Natural killer cell (primary cell): ENCODE measurements at places on chromosomes 12 and 14. TPM values are rescaled to one million over a fixed set of nuclear protein-coding genes. Genes with fewer than 3 reads are reported as not detected.

Gene PDE3A
- 0.27 TPM for total RNA-seq

DNA sequence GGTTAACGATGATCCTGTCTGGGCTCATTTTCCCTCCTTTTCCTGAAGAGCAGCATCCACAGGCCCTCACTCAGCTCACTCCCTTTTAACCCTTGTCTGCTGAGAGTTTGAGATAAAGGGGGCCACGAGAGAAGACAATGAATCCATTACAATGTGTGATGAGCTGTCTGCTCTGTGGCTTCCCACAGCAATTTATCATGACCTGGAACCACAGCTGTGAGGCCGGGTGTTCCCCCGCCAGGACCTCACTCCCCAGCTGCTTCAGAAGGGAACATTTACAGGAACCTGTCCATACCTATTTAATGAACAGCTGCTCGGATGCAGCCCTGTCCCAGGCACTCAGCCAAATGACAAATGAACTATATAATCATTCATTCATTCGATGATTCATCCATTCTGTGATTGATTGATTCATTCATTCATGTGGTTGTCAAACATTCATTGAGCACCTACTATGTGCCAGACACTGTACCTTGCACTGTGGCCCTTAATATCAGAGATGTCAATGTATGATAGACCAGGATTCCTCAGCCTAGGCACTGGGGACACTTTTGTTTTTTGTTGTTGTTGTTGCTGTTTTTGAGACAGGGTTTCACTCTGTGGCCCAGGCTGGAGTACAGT lies 18.5 kb upstream of the P2RX7 start:
- DNase-seq = no peak
- H3K4me3 ChIP-seq = no peak overlapping the region
- no peaks in the 10 kb centered on the region for H3K4me1 ChIP-seq
- H3K36me3 ChIP-seq = no peaks in the 10 kb centered on the region
- H3K27me3 ChIP-seq = no peaks in the 10 kb centered on the region

GRCh38 chr14:67567654-67568053 lies 32.4 kb downstream of the PIGH start:
- H3K27me3 ChIP-seq = no peaks in the 10 kb centered on the region
- no peaks in the 10 kb centered on the region for H3K4me1 ChIP-seq
- no peak for DNase-seq
- H3K27ac ChIP-seq = no peak overlapping the region
- no peaks in the 10 kb centered on the region for H3K36me3 ChIP-seq

- H3K27ac ChIP-seq = no peak overlapping the region
- H3K36me3 ChIP-seq = no peaks in the 10 kb centered on the region
- H3K27me3 ChIP-seq = no peaks in the 10 kb centered on the region
- H3K4me3 ChIP-seq = no peak overlapping the region
- DNase-seq = no peak
Observed at GRCh38 chr14:32413967-32414640, 85.0 kb downstream of the AKAP6 start.

Gene KRT71
- total RNA-seq = not detected

DNA sequence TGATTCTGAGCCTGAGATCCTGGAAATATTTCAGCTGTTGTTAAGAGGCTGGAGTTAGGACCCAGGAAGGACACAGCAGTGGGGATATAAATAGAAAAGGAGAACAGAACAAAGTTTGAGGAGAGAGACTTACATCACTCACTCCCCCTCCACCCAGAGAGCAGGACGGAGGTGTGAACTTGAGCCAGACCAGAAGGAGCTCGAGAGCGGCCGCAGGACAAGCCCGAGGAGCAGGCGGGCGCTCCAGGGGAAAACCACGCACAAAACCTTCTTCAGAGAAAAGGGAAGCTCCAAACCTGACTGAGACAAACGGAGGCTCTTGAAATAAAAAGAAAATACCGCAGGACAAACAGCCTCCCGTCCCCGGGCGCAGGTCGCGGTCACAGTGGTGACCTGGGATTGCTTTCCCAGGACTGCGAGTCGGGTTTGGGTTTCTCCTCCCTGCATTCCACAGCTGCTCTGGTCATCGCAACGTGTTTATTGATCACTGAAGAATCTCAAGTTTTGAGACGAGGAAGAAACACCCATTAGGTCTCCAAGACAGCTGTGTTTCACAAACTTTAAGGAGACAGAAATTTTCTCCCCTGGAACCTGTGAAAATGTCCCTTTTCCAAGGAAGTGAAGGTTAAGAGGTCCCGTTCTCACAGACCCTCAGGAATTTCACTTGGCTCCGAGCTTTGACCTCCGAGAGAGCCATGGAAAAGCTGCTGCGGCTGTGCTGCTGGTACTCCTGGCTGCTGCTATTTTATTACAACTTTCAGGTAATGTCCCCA lies at the start of gene ADGRD1:
TSS of gene ADGRD1 (plus strand) at position 137 of the 773 bp plus-strand sequence. CDS start at position 696, 559 bp downstream.
- H3K27ac ChIP-seq = no peak within 1 kb of the TSS
- DNase-seq = no peak
- peaks cover 10% of the 10 kb centered on the region for H3K4me1 ChIP-seq
- H3K4me3 ChIP-seq = no peak within 1 kb of the TSS
- no peaks in the 10 kb centered on the region for H3K36me3 ChIP-seq
- H3K27me3 ChIP-seq = no peaks in the 10 kb centered on the region

DNA sequence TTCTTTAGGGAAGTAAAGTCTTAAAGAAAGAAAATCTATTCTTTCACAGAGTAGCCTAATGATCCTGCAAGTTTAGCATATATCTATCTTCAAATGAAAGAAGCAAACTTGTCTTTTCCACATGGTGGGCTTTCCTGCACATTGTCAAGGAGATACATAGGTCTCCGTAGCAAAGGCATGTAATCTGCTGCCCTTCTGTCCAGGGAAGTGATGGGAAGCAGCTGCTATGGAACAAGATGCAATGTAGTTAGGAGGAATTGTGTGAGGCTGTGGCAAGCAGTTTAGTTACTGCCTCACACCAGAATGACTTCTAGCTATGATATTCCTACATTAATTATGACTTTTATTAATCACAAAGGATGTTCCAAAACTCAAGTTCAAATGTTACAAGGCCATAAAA lies 174.4 kb downstream of the PDZRN4 start:
- H3K27ac ChIP-seq = no peak overlapping the region
- no peak for DNase-seq
- no peak overlapping the region for H3K4me3 ChIP-seq
- H3K4me1 ChIP-seq = no peaks in the 10 kb centered on the region
- no peaks in the 10 kb centered on the region for H3K36me3 ChIP-seq

DNA sequence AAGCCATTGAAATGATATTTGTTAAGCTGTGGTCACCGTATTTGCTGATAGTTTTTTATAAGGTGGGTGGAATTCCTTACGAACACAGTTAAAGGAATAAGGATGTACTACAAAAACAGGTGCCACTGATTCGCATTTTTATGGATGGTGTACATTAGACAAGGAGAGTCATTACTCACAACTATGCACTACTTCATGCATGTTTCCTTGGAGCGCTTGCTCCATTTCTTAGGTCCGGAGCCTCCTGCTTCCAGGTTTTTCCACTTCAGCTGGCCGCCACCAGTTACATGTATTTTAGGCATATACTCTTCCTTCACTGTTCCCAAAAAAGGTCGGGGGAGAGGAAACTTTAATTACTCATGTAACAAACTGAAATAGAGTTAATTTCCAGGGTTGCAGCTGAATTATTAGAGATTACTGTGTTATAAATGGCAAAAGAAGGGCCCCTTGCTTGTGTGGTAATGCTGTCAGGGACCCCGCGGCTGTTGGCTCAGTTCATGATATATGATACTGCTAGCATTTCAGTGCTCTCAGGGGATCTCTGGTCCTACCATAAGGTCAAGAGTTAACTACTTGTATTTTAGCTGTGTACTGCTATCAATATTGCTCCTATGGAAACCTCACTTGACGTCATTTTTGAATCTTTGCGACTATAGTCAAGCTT lies 454.7 kb downstream of the NPAS3 start:
- H3K4me1 ChIP-seq = no peaks in the 10 kb centered on the region
- no peak overlapping the region for H3K27ac ChIP-seq
- no peak overlapping the region for H3K4me3 ChIP-seq

- H3K4me3 ChIP-seq = no peak overlapping the region
- no peak overlapping the region for H3K27ac ChIP-seq
- H3K27me3 ChIP-seq = peaks cover 6% of the 10 kb centered on the region
- DNase-seq = no peak
Observed at GRCh38 chr14:51575349-51576116, 76.2 kb upstream of the FRMD6 start.

GRCh38 chr14:98954349-98955000 lies 317.5 kb downstream of the BCL11B start:
- H3K4me1 ChIP-seq = no peaks in the 10 kb centered on the region
- H3K4me3 ChIP-seq = no peak overlapping the region
- no peak overlapping the region for H3K27ac ChIP-seq
- no peaks in the 10 kb centered on the region for H3K36me3 ChIP-seq
- H3K27me3 ChIP-seq = no peaks in the 10 kb centered on the region
- DNase-seq = no peak

GRCh38 chr12:104733717-104734175 lies 224.3 kb downstream of the SLC41A2 start:
- no peak overlapping the region for H3K4me3 ChIP-seq
- peak; percentile 53 for DNase-seq
- H3K36me3 ChIP-seq = no peaks in the 10 kb centered on the region

DNA sequence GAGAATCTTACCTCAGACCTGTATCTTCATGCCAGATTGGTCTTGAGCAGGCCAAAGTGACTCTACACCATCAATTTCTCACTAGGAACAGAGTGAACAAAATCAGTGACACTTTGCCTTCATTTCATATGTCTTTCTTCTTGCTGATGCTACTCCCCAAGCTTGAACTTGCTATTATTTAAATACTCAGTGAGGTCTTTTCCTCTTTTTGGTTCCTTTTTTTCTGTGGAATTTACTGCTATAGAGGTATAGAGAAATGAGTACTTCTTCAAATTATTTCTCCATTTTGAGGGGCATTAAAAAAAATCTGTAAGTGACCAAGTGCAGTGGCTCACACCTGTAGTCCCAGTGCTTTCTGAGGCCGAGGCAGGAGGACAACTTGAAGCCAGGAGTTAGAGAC lies at the start of gene GPR33:
TSS of gene GPR33 (minus strand) at position 154 of the 400 bp plus-strand sequence. CDS start 4,074 bp downstream, outside the sequence.
- no peak for DNase-seq
- H3K36me3 ChIP-seq = no peaks in the 10 kb centered on the region
- no peak within 1 kb of the TSS for H3K27ac ChIP-seq
- no peak within 1 kb of the TSS for H3K4me3 ChIP-seq
- peaks cover 7% of the 10 kb centered on the region for H3K4me1 ChIP-seq

DNA sequence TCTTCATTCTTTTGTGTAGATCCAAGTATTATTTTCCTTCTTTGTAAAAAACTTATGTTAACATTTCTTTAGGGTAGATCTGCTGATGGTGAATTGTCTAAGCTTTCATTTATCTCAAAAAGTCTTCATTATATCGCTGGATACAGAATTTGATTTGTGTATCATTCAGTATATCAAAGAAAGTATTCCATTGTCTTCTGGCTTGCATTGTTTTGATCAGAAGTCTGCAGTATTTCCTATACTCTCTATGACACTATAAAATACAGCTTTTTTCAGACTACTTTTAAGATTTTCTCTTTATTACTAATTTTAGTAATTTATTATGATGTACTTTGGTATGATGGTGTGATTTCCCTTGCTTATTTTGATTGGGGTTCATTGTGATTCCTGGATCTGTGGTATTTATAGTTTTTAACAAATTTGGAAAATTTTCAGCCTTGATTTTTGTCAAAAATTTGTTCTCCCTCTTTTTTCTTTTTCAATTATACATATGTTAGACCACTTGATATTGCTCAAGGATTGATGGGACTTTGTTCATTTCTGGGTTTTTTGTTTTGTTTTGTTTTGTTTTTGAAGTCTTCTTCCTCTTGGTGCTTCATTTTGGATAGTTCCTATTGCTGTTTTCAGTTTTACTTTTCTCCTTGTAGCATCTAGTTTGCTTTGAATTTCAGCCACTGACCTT lies 176.5 kb downstream of the ZFP36L1 start:
- no peaks in the 10 kb centered on the region for H3K4me1 ChIP-seq
- no peaks in the 10 kb centered on the region for H3K36me3 ChIP-seq
- no peak for DNase-seq
- no peak overlapping the region for H3K27ac ChIP-seq
- H3K27me3 ChIP-seq = no peaks in the 10 kb centered on the region

GRCh38 chr14:72891666-72892102 lies 2.2 kb downstream of the DPF3 start:
- H3K36me3 ChIP-seq = no peaks in the 10 kb centered on the region
- H3K27ac ChIP-seq = no peak overlapping the region
- peak overlapping the region; percentile 50 for H3K4me3 ChIP-seq
- no peak for DNase-seq
- H3K4me1 ChIP-seq = peaks cover 28% of the 10 kb centered on the region

- no peak for DNase-seq
- H3K27me3 ChIP-seq = no peaks in the 10 kb centered on the region
- H3K27ac ChIP-seq = no peak overlapping the region
- no peaks in the 10 kb centered on the region for H3K4me1 ChIP-seq
Observed at GRCh38 chr14:49508124-49508523, 78.1 kb downstream of the RPS29 start.

Gene HSPB8
- not detected for total RNA-seq

DNA sequence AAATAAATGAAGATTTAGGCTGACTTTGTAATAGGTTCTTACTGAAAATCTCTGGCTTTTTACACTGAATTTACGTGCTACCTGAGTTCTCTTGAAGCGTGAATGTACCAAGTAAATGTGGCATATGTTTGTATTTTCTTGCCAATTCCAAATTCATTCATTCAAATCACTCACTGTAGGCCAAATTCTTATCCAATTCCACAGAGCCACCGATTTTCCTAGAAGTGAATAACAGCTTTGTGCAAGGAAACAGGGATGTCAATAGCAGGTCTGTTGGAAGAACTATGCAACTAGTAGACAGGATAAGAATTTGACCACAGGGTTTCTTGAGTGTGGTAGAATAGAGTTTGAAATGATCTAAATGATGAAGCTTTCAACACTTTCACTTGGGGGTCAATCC lies 86.8 kb downstream of the SOX5 start:
- H3K36me3 ChIP-seq = no peaks in the 10 kb centered on the region
- no peak for DNase-seq
- no peaks in the 10 kb centered on the region for H3K4me1 ChIP-seq
- no peak overlapping the region for H3K27ac ChIP-seq

DNA sequence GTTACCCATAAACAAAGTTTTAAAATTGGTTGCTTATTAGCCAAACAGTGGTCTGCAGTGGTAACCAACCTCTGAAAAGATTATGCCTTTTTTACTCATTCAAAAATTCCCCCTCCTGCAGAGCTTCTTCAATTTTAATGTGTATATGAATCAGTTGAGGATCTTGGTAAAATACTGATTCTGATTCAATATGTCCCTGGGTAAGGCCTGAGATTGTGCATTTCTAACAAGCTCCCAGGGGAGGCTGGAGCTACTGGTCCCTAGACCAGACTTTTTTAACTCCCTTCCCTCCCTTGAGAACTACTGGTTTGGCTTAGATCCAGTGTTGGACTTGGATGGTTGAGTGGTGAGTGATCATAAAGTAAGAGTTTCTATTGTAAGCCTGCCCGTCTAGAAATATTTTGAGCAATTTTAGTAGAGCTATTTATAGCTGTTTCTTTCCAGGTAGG lies 90.2 kb downstream of the FUT8 start:
- H3K27ac ChIP-seq = no peak overlapping the region
- no peak overlapping the region for H3K4me3 ChIP-seq
- H3K27me3 ChIP-seq = no peaks in the 10 kb centered on the region
- H3K4me1 ChIP-seq = no peaks in the 10 kb centered on the region
